ENCODE measurements at places on chromosomes 6 and 20.
A peak's percentile ranks its signal among the peaks of the same experiment; 100 is the strongest.

DNA sequence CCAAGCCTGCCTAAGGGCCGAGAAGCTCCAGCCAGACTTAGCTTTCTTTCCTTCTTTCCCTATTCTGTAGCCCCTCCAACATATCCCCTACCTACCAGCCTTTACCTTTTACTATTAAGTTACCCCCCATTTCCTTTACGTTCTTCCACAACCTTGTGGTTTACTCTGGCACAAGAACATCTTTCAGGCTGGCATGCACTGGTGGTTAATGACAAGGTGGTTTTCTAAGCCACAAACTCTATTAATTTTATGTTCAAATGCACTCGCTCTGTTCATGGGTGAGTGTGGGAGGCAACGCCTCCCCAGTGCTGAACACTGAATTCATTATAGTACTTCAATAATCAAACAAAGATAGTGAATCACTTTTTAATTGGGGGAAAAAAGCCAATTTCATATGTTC is 64.4 kb downstream of the TRERF1 start:
- DNase-seq: peak; percentile 40

DNA sequence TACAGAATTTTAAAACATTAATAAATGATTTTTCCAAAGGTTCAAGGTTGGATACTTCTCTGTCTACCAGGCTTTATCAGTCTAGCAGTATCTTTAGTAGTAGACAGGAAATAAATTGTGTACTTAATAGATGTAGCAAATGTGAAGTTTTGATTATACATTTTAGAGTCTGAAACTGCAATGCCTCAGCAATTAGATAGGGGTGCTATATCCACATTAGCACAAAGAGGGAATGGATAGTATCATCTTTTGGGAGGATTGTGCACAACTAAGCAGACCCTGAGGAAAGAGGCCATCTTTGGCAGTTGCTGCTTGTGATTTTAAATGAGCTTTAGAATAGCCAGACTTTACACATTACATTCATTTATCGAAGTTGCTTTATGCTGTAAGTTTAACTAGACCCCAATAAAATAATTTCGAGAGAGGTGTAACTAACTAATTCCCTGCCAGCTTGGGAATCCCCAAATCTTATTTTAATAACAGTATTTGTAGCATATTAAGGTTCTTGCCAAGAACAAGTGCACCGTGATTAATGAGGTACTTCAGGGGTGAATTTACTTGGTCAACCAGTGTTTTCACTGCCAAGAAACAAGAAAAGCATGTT is 2.8 kb downstream of the KCNQ5 start:
- no peak for DNase-seq

DNA sequence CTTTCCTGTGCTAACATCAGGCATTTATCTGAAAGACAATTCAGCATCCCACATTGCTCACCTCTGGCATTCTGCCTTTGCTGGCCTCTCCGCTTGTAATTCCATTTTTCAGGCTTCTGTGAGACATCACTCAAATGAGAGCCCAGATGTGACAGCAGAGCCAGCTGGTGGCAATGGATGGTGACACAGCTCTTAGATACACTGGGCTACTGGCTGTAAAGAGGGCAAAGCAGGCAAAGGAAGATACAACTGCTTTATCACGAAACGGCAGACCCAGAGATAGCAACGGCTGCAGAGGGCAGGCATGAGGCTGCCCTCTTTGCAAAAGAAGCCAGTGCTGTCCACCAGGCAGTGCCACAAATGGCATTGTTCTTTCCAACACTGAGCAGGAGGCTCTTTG is 329.8 kb downstream of the KIF16B start:
- DNase-seq: no peak

GRCh38 chr6:31055441-31055840 is 45.2 kb downstream of the MUC22 start:
- no peak for DNase-seq

GRCh38 chr6:125346926-125347563 is 45.3 kb upstream of the HDDC2 start:
- no peak for DNase-seq

DNA sequence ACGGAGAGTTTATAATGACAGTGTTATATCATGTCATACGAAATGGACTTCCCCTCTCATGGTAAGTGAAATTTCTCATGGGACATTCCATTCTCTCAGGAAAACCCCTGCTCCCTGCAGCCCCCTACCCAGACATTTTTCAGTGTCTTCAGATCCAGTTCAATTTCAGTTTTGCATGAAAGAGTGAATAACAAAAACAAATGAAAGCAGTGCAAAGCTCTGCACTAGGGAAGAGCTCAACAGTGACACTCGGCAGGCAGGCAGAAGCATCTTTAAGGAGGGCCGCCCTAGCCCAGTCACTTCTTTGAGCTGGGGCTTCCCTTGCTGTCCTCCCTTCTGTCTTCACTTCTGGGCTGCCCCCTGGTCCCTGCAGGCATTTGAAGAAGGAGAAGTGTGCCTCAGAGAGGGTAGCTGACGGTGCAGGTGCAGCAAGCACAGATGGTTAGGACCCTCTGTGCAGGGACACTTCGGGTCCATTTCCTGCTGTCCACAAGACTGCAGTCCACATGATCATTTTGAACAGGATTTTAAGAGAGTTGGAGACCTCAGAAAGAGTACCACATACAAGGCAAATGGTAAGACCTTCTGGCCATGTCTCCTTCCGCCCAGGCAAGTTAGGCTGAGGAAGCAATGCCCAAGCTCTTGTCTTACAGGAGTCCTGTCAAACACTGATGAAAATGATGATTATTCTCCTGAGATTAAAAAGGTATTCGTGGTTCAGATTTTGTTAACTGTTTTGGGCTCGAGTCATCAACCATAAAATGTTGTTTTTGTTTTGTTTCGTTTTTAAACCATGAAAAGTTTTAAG is 5.4 kb upstream of the DUSP22 start:
- DNase-seq: no peak

DNA sequence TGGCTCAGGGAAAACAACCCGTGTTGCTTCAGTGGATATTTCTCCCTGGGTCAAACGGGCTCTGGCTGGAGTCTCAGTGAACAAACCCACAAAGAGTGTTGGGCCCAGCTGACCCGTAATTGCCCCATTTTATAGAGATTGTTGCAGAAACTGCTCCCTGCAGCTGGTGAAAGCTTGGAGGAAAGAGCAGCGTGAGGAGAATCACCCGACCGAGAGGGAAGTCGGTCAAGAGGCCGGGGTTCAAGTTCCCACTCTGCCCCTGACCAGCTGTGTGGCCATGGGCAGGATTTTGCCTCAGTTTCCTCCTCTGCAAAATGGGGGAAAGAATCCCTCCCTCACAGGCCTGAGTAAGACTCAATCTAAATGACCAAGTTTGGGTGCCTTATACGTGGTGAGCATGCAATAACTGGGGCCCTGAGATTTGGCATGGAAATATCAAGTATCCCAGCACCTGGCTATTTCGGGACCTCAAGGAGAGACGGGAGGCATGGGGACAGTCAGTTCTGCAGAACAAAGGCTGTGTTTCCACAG is 1.7 kb upstream of the TGM2 start:
- DNase-seq: no peak

GRCh38 chr6:12624142-12624837 is 92.3 kb upstream of the PHACTR1 start:
- no peak for DNase-seq

GRCh38 chr20:43514648-43514999 is 7.1 kb downstream of the L3MBTL1 start:
- DNase-seq: no peak

DNA sequence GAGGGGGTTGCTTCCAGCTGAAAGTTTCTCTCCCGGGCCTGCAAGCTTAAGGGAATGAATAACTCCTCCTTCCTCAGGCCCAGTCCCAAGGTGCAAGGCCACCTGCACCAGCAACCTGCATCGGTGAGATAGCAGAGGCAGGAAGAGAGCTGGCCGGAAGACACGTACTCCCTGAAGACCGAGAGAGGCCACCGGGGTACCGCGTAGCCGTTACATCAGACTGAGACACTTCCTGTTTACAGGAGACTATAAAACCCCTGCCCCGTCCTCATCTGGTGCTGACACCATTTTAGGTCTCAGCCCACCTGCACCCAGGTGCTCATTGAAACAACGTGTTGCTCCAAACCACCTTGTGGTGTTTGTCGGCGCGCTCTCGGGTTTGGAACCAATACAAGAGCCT is 60.5 kb upstream of the PRND start:
- DNase-seq: peak; percentile 9

DNA sequence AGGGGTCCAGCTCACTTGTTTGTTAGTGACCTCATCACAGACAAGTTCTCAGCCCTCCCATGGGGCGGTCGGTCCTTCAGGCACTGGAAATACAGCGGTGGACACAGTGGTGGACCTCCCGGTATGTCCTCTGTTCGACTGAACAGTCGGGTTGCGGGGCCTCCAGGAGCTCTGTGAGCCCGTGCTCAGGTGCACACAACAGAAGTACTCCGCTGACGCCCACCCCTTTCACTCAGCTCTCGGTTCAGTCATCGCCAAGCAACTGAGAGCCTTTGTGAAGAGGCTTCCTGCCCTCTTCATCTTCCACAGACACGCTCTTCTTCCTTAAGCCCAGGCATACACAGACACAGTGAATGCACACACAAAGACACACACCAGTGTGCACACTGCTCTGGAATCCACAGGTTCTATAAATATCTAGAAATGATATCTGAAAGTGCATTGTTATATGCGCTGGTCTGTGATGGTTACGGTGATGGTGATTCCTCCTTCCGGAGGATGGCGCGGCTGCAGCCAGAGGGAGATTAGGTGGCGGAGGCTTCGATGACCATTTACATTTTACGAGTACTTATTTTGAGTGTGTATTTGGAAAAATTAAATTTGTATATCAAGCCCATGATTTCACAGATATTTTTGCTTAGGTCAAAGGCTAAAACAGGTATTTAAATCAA is 46.8 kb upstream of the BHLHE23 start:
- no peak for DNase-seq

GRCh38 chr20:35267092-35267491 is 10.8 kb downstream of the MMP24OS start:
- DNase-seq: no peak

- no peak for DNase-seq
Measured at GRCh38 chr6:53922539-53922981, 127.8 kb downstream of the LRRC1 start.

DNA sequence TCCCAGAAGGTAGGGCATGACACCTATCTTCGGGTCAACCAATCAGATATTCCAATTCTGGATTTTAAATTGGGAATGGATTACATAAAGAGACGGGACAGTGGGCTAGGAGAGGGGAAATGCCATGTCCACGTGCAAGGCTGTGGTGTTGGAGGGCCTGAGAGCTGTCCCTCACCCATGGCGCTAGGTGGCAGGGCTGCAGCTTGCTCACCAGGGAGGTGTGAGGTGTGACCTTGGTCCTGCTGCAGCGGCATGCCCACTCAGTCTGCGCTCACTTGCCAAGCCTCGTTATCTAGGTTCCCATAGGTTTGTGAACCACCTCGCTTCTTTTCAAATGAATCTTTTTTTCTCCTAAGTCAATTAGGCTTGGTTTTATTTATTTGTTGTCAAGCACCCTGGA is 19.4 kb upstream of the CST3 start:
- no peak for DNase-seq

GRCh38 chr6:89605861-89606260 is 32.7 kb downstream of the LYRM2 start:
- DNase-seq: no peak

DNA sequence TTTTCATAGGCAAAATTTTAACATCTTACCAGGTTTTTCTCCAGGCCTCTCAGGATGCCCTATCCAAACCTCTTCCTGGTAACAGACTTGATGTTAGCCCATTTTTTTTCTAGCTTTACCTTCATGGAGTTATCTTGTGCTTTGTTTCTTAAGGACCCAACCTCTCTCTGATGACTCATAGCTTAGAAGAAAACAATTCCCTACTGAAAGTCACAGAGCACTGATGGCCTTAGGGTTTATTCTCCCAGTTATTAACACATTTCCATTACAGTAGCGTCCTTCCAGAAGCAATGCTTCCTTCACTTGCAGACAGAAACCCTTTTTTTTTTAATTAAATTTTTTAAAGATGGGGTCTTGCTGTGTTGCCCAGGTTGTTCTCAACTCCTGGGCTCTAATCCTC is 79.4 kb downstream of the IYD start:
- DNase-seq: no peak

GRCh38 chr6:38973178-38974057 is 75.2 kb upstream of the GLP1R start:
- no peak for DNase-seq

- no peak for DNase-seq
Measured at GRCh38 chr6:35141007-35141655, at the start of gene TCP11. Gene TCP11, minus strand, starts transcription at chr6:35141339. Its CDS starts 469 bp downstream, at chr6:35140870.

- DNase-seq: no peak
Measured at GRCh38 chr6:140462453-140463311, 1088.2 kb upstream of the CITED2 start.

GRCh38 chr6:11092668-11093375 is 812 bp upstream of the SMIM13 start:
- no peak for DNase-seq

DNA sequence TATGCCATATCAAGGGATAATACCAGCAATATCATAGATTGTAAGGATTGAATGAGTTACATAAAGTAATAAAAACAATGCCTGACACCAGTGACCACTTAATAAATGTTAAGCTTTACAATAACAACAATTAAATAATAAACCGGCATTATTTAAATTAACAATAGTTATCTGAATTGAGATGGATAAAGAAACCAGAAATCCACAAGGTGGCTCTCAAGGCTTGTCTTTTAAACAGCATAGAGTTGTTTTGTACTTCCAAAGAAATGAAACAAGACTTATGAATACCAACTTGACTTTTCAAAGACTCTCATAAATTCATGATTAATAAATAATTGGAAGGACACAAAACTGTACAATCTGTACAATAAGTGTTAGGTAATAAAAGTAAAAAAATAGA is 203.1 kb downstream of the ASCC3 start:
- no peak for DNase-seq

GRCh38 chr6:35287671-35288396 is 9.8 kb upstream of the DEF6 start:
- no peak for DNase-seq

DNA sequence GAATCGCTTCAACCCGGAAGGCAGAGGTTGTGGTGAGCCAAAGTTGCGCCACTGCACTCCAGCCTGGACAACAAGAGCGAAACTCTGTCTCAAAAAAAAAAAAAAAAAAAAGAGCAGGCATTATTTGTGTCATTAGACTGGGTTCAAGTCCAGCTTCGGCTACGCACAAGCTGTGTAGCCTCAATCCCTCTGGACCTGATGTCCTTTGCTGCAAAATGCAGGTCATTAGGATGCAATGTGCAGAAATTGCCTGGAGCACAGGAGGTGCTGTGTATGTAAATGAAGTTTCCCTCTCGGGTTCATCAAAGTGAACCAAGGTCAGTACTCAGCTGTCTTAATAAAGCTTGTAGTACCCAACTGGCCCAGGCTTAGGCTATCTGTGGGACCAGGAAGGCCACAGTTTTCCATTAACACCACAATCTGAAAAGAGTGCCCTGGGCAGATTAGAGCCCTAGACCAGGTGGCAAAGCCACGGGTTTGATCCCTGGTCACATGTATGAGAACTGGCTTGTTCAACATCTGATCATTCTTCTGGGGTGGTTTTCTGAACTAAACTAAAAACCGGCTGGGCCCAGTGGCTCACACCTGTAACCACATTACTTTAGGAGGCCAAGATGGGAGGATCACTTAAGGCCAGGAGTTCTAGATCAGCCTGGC is 155.3 kb downstream of the ZMYND8 start:
- no peak for DNase-seq
